Muscle of leg (tissue), 16 donors: ENCODE measurements at places on chromosomes 5 and 9. TPM values are rescaled to one million over a fixed set of nuclear protein-coding genes. Genes with fewer than 3 reads are reported as not detected.

- DNase-seq, result no peak
Observed at GRCh38 chr5:55173687-55174230, 782 bp upstream of the CDC20B start.

DNA sequence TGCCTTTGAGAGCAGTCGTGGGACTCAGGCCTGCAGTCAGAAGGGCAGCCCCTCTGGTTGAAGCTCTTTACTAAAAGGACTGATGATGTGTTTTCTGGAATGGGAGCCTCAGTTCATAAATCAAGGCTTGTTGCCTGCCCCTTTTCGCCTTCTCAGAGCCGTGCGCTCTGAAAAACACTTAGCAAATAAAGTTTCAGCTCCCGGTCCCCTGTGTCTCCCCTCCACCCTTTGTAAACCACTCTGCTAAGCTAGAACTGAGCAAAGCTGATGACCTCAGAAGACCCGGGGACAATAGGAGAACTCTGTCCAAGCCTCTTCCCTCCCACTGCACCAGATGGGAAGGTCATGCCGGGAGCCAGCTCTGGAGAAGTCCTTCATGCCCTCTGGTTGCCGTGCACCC is 39.3 kb upstream of the ADRA1B start:
- DNase-seq, result peak; percentile 58

- DNase-seq, result no peak
Observed at GRCh38 chr5:170173227-170173626, 59.6 kb upstream of the C5orf58 start.

- DNase-seq, result peak; percentile 36
Observed at GRCh38 chr9:113317777-113318176, 14.6 kb upstream of the RNF183 start.

- no peak for DNase-seq
Observed at GRCh38 chr9:95435074-95435728, 81.6 kb downstream of the PTCH1 start.

- DNase-seq, result no peak
Observed at GRCh38 chr5:83492331-83492730, 20.8 kb downstream of the VCAN start.

DNA sequence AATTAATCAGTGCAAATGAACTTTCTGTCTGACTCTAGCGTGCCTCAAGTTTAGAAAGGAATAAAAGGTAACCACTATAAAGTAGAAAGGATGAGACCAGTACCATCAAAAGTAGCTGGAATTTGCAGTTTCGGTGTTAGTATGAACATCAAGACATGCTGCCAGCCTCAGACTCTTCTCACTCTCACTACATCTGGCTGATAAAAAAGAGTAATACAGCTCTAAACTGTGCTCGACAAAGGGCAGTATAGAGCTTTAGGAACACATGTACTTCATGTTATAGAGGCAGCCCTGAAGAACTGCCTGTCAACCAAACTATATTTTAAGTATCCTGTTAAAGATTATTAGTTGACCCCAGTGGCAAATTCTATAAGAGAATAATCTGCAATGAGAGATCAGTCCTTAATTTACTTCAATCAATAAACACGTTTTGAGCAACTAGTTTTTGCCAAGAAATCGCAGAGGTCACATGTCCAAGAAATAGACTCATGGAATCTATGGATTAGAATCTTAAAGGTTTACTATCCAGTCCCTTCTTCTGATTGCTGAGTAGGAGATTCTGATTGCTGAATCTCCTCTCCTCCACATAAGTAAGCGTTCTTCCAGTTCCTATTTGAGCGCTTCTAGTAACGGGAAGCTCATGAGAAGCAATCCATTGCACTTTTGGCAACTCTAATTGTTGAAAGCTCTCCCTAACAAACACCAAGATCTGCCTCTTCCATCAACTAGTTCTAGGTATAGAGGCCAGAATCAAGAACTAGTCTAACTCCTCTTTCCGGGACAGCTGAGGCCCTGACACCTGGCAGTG is 941 bp downstream of the XPA start:
- peak; percentile 13 for DNase-seq

- DNase-seq, result no peak
Observed at GRCh38 chr5:63233361-63233760, 654.7 kb downstream of the LRRC70 start.

DNA sequence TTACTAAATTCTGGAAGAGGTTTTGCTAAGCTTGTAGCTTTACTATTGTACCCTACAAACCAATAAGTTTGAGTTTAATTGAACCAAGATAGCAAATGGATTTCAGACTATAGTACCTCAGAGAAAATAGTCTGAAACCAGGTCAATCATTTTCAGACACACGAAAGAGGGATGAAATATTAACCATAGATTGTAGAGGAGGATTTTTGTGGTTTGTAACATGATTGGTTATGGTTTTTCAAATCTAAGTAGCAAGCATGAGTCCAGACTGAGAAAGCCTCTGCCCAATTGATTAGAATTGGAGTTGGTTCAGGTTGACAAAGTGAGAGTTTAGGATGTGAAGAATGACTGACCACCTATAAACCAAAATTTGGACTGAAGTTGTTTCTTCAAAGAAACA is 562.7 kb upstream of the DMAC1 start:
- DNase-seq, result no peak

- peak; percentile 35 for DNase-seq
Observed at GRCh38 chr9:129885018-129885669, 49.9 kb downstream of the USP20 start.

DNA sequence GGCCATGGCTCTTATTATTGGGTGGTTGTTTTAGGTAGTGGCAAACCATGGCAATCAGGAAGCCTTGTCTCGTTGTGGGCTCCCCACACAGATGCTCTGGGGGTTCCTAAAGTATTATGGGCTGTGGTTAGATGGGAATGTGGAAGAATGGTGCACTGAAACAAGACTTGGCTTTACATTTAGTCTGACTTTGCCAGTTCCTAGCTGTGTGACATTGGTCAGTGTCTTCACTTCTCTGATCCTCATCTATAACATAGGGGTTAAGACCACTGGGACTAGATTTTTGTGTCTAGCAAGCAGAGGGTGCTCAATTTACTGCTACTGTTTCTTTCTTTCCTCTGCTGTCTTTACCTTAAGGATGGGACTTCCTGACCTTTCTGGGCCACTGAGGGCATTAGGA is 149.5 kb downstream of the HSPA4 start:
- no peak for DNase-seq

DNA sequence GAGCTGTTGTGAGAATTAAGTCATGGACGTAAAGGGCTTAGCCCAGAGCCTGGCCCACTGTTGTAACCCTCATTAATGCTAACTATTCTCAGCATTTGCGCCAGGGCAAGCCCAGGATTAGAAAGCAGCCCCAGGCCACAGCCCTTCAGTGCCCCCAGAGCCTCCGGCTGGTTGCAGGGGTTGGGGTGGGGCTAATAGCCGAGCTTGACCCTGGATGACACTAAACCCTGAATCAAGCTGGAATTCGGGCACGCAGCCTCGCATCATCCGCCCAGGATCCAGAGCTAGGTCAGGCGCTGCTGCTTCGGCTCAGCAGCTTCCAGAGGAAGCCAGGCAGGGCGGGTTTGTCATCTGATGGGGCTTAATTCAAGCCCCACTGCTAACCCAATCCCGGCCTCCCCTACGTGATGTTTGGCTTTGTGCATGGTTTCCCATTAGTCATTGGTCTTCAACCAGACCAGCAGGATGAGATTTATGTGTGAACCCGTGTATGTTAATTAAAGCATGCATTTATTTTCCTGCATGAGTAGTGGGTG is 1.2 kb upstream of the MEGF9 start:
- DNase-seq, result peak; percentile 67

GRCh38 chr5:117504305-117504704 is 929.7 kb upstream of the SEMA6A start:
- DNase-seq, result peak; percentile 91

GRCh38 chr9:5265939-5266338 is 34.7 kb downstream of the INSL4 start:
- no peak for DNase-seq

DNA sequence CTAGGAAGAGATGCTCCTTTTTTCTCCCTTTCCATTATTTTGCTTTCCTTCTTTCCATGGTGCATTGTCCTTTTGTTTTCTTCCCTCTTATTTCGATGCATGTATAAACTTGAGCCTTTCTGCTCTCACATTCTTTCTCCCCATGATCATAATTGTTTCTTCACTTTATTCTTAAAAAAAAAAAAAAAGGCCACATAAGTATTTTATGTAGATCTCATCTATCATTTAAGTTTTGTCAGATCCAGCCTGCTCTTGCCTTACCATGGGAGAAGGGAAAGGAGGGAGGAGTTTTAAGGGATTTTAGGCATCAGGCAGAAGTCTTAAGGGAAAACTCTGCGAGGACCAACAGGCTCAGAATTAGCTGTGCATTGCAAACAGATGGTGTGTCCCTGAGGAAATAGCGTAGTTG is 11.1 kb downstream of the TGFBR1 start:
- DNase-seq, result no peak

DNA sequence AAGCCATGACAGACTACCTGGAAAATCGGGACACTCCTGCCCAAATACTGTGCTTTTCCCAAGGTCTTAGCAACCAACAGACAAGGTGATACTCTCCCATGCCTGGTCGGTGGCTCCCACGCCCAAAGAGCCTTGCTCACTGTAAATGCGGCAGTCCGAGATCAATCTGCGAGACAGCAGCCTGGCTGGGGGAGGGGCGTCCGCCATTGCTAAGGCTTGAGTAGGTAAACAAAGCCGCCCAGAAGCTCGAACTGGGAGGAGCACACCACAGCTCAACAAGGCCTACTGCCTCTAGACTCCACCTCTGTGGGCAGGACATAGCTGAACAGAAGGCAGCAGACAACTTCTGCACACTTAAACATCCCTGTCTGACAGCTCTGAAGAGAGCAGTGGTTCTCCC is 272.1 kb upstream of the CCNG1 start:
- DNase-seq, result no peak

DNA sequence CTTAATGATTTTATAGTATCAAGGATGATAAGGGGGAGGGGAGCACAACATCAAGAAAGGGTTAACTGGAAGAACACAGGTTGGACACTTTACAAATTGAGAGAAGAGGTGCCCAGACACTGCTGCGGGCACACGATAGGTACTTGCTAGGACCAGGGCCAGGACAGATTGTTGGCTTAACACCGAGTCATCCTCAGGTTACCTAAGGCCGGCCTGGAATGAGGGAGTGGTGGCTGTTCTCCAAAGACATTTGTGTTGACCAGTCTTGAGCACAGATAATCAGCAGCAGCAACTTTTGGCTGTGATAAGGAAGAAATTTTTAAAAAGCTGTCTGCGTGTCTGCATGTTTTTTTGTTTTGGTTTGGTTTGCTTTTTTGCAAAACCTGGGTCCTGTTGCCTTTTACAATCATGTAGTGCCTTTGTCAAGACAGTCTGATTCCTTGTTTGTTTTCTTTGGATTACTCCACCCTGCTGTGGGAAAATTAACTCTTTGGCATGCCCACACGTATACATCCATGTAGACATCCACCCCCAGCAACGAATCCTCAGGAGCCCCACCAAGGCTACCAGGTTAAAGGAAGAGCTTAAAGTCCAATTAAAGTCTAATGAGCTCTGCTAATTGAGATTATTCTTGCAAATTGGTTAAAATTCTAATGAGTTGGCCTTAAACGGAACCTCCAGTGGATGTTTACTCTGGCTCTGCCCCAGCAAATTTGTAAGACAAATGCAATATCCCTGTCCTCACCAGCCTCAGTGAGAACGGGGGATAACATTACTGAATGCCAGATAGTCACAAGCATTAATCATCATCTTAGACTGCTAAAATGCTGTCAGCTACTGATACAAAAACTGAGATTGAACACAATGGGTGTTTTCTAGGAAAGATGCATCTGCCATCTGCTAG is 382.3 kb downstream of the ACTL7B start:
- DNase-seq, result peak; percentile 11

GRCh38 chr5:171340042-171340441 is 31.0 kb downstream of the TLX3 start:
- no peak for DNase-seq

- no peak for DNase-seq
Observed at GRCh38 chr5:89300426-89300970, 417.5 kb upstream of the MEF2C start.

GRCh38 chr9:15570769-15571168 is 17.9 kb downstream of the CCDC171 start:
- no peak for DNase-seq

SLC22A4 gene
- 2.7 TPM for total RNA-seq

HAPLN1 gene
- 0.31 TPM for total RNA-seq

PCDHGA11 gene
- total RNA-seq, result 3.1 TPM

FGD3 gene
- 2.8 TPM for total RNA-seq

RASGEF1C gene
- 2.4 TPM for total RNA-seq

MYMK gene
- total RNA-seq, result 23.0 TPM

ARSI gene
- 6.8 TPM for total RNA-seq

NTNG2 gene
- total RNA-seq, result 0.58 TPM

BTNL8 gene
- 0.09 TPM for total RNA-seq

MBLAC2 gene
- 3.1 TPM for total RNA-seq

AQP7 gene
- 0.93 TPM for total RNA-seq

PDE6A gene
- not detected for total RNA-seq

DIPK1B gene
- 20.3 TPM for total RNA-seq

PCDHA12 gene
- 0.09 TPM for total RNA-seq
